ENCODE measurements at places on chromosomes 16 and 17. TPM values are rescaled to one million over a fixed set of nuclear protein-coding genes. Genes with fewer than 3 reads are reported as not detected.

SEBOX gene
- not detected for total RNA-seq

GCGR gene
- 0.40 TPM for total RNA-seq

MYL4 gene
- total RNA-seq = not detected

TRAPPC2L gene
- 27.7 TPM for total RNA-seq

SLC25A11 gene
- total RNA-seq = 48.2 TPM

CHST4 gene
- 0.63 TPM for total RNA-seq

Data from esophagus muscularis mucosa (tissue), 4 donors.